KBM-7 (cell line): ENCODE measurements at places on chromosomes 7 and 10.
A peak's percentile ranks its signal among the peaks of the same experiment; 100 is the strongest.

DNA sequence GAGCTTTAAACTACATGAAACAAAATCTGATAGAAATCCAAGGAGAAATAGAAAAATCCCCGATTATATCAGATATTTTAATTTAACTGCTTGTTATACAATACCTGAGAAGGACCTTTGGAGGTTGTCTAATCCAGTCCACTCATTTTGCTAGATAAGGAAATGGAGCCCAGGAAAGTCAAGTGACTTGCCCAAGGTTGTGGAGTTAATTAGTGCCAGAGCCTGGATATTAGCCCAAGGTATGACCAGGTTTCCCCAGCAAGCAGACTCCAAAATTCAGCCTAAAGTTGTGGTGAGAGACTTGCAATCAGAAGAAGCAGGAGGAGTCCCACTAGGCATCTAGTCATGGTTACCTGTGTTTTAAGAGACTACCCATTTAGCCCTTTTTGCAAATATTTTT, 11.7 kb upstream of the EEPD1 start:
- DNase-seq, result no peak

DNA sequence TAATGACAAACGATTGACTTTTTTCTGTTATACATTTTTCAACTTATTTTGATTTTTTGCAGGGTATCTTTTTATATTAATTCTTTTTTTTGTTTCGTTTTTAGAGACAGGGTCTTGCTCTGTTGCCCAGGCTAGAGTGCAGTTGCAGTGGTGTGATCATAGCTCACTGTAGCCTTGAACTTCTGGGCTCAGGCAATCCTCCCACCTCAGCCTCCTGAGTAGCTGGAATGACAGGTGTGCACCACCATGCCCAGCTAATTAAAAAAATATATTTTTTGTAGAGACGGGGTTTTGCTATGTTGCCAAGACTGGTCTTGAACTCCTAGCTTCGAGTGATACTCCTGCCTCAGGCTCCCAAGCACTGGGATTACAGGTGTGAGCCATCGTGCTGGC, 601.3 kb downstream of the PARD3 start:
- no peak for DNase-seq

DNA sequence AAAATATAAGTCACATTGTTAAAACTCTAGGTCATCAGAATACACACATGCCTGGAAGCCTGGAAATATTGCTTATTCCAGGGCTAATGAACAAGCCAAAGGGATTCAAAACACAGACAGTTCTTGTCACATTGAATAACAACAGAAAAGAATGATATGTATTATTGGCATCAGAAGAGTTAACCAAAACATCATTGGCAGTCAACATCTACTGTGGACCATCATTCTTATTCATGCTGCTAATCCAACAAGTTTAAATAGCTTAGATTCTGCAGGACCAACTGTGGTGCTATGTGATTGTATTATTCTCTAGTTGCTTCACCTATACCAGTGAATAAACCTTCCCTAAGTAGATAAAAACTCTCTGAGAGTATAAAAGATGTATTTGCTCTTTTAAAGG, 198.3 kb downstream of the NEBL start:
- no peak for DNase-seq

DNA sequence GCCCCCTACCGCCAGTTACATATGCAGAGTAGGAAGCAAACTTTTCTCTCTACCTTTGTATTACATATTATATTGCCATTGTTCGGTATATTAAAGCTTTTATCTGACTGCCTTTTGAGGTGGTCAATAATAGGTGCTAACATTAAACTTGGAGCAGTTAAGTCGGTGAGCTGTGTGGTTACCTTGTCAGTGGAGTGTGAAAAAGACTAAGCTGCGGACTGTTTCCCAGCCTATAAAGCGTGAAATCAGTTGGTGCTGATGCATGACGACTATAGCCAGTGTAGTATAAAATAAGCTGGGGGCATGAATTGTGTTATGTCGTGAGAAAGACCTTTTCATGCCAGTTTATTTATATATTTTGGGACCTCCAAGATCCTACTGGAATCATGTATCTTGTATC, 33.7 kb downstream of the R3HCC1L start:
- peak; percentile 48 for DNase-seq

- DNase-seq, result peak; percentile 67
These were observed 1.9 kb downstream of the INA start for GRCh38 chr10:103278862-103279298.

DNA sequence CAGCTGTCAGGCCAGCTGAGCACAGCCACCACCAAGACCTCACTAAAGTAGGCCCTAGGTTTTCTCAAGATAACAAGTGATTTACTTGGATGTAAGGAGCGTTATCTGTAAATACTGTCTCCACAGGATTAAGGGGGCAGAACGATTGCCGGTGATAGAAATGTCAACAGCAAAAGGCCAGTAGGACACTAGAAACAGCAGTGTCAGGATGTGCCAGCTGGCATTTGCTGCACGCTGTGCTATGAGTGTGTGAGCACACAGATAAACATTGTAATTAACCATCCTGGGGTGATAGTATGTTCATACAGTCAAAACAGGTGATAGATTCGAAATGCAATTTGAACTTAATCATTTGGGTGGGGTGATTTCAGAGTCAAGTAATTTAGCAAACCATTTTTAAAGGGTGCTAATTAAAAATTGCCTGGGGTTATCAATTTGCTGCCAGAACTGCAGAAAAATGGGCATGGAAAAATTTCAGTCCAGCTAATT, 36.3 kb upstream of the NOBOX start:
- no peak for DNase-seq

DNA sequence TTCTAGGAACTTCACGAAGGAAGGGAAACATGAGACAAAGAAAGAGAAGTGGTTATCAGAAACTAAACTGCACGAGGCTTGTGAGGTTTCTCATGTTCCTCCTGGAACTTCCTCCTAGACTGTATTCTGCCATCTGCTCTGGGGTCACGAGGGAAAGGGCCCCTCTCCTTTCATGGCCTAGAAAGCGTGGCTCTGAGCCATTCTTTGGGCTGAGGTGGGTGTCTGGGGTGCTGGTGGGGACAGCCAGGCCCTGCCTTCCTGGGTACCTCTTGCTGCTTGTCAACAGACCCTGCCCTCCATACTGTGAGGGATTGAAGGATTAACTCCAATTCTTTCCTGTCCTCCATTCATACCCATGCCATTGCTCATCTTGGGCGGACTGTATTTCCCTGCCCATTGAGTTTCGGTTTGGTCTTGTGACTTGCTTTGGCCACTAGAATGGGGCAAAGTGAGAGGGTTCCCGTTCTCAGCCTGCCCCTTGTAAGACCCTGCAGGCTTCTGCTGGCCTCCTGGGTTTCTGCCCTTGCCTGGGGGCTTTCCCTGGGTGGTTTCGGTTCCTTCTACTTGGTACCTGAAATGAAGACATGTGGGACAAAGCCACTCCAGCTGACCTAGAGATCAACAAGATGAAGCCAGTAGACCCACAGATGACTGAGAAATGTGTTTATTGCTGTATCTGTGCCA, 14.9 kb upstream of the GIMAP8 start:
- DNase-seq, result peak; percentile 73

GRCh38 chr7:50664461-50664922, 99.3 kb upstream of the DDC start:
- no peak for DNase-seq

DNA sequence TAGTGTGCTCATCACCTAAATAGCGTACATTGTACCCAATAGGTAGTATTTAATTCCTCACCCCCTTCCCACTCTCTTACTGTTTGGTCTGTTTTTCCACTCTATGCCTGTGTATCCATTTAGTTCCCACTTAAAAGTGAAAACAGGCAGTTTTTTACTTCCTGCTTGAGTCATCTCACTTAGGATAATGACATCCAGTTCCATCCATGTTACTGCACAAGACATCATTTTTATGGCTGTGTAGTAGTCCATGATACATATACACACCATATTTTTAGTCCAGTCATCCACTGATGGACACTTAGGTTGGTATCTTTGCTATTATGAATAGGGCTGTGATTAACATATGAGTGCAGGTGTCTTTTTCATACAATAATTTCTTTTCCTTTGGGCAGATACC, 10.1 kb downstream of the STK17A start:
- no peak for DNase-seq

- DNase-seq, result no peak
These were observed 7.8 kb downstream of the NOD1 start for GRCh38 chr7:30470771-30471170.

- no peak for DNase-seq
These were observed 19.2 kb downstream of the OGDHL start for GRCh38 chr10:49742683-49743463.

- DNase-seq, result peak; percentile 73
These were observed 76.3 kb upstream of the CUX1 start for GRCh38 chr7:101740981-101741725.

DNA sequence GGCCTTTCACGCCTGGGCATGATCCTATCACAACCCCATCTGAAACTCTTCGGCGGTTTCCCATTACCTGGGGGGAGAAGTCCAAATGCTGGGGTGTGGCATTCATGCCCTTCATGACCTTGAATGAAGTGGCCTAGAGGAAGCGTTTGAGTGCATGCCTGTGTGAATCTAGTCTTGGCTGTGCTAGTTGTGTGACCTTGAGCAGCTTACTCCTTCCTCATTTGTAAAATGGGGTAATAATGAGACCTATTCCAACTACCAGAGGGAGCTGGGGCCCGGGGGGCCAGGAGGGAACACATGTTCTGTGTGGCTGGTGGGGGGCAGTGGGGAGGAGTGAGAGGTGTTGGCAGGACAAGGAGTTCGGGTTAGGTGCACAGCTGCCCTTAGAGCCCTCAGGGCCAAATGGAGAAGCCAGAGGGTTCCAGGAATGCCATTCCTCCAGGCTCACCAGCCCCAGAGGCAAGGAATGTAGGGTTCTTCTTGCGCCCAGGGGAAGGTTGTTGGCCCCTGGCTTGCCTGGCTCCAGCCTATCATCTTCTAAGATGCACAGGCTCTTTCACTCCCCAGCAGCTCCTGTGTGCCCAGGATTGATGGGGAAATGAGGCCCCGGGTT, 21.3 kb upstream of the TBRG4 start:
- DNase-seq, result no peak

DNA sequence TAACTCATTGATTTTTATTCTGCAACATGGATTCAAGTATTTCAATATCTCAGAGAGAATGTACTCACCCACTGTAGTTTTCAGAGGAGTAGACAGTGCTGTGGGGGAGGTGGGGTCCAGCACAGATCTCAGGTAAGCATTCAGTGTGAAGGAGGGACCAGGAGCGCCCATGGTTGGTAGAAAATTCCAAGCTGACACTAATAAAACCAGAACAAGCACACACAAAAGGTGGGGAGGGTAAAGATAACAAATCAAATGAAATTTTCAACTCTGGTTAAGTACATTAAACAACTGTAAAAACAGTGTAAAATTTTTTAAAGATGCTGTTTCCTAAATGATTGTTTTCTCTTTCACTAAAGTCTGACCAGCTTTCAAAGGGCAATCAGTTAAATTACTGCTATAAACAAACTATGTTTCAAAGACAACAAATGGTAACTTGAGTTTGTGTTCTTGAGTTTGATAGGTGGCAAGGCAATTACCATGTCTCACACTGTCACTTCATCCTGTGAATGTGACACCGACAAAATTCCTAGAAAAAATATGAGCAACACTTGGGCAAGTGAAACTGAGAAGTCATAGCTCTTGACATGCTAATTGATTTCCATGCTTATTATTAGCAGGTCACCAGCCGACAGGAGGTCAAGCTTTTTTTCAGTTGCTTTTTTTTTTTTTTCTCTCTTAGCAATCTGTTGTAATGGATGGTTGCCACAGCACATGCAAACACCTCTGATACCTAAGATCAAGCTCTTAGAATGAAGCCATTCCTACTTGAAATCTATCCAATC, 205.8 kb upstream of the SLC26A5 start:
- DNase-seq, result no peak

DNA sequence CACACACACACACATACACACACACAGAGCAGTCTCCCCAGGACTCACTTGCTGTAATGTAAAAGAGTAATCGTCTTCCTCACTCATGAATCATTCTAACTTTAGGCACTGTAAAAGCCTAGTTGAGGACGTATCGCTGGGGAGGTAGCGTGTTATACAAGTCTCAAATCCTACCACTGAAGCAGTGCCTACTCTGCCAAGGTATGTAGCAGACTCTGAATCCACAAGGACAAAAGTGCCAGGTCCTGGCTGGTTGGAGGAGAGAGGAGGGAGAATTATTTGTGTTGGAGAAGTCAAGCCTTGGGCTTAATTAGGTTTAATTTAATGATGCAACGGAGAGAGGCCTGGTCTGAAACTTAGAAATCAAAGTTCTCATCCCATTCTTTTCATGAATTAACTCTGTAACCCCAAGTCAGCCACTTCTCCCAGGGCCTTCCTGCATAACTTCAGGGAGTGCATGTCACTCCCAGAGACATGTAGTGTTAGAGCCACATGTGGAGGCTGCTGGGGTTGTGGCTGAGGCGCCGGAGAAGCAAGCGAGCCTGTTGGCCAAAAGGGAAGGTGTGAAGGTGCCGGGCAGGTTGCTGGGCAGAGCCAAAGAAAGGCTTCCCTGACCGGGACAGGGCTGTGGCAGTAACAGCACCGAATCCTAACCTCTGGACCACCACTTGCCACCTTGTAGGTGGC, 36.7 kb downstream of the NKX2-3 start:
- no peak for DNase-seq

- no peak for DNase-seq
These were observed 6.2 kb downstream of the HHEX start for GRCh38 chr10:92695679-92696605.

DNA sequence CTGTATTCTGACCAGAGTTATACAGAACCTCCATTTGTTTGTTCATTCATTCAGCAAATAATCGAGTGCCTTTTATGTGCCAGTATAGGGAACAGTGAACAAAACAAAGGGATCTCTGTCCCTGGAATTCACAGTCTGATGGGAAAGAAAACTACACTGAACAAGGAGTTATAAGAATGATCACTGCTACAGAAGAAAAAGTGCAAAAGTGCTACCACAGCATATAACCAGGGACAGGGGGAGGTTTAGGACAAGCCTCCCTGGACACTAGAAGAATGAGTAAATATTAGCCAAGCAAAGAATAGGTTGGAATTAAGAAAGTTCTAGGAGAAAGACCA, 4.2 kb downstream of the CLDN12 start:
- no peak for DNase-seq

DNA sequence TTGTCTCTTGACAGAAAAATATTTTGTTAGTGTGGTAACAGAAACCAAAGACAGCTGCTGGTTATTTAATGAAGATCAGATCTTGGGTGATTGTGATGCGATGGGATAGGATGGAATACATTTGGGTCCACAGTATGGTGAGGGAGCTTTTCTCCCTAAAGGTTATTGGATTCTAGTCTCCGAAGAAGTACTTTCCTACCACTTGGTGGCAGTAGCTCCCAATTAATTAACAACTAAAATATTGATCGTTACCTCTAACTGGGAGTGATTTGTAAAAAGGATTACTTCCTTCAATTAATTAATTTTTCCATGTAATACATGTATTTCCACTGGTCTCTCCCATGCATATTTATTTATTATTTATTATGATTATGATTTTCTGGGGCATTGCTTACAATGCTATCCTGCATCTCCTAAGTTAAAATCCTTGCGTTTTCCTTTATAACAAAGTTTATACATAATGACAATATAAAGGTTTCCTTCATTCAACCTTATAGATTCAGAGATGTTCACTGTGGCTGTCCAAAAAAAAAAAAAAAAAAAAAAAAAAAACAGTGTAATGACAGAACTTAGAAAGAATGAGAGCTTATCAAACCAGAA, 25.6 kb downstream of the TMEM196 start:
- peak; percentile 18 for DNase-seq

- DNase-seq, result no peak
These were observed 1166.1 kb downstream of the TYW1 start for GRCh38 chr7:68162712-68163111.

GRCh38 chr10:129626309-129626708, 159.3 kb downstream of the MGMT start:
- no peak for DNase-seq

- no peak for DNase-seq
These were observed 1098.5 kb upstream of the LRRTM3 start for GRCh38 chr10:65827359-65827758.
